ENCODE measurements at places on chromosomes 11 and 22.
A peak's percentile ranks its signal among the peaks of the same experiment; 100 is the strongest.

DNA sequence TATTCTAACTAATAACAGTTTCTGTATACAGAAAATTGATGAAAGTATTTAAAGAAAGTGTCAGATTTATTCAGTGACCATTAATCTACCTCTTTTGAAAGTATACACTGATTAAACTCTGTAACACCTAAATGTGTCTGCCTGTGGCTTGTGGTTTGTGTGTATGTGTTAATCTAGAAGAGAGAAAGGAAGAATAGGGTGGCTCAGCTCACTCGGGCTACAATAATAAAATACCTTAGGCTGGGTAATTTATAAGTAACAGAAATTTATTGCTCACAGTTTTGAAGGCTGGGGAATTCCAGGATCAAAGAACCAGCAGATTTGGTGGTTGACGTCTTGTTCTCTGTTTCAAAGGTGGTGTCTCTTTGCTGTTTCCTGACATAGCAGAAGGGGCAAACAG lies 13.6 kb upstream of the OR5AS1 start:
- DNase-seq: no peak

DNA sequence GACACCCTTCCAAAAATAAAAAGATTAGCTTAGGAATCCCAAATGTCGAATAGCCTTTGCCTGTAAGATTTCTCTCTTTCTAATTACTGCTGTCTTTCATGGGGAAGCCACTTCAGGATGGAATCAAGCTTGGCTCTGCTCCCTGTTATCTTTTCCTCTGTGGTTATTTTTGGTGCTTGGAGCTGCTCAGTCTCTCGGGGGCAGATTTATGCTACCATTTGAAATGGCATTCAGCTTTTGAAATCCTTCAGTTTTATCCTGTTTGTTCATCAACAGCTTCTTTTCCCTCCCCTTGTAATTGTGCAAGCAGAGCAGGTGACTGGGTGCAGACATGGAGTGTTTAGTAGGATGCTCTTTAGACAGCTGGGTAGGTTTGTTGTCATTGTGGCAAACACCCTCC lies 111.0 kb downstream of the DBX1 start:
- no peak for DNase-seq

DNA sequence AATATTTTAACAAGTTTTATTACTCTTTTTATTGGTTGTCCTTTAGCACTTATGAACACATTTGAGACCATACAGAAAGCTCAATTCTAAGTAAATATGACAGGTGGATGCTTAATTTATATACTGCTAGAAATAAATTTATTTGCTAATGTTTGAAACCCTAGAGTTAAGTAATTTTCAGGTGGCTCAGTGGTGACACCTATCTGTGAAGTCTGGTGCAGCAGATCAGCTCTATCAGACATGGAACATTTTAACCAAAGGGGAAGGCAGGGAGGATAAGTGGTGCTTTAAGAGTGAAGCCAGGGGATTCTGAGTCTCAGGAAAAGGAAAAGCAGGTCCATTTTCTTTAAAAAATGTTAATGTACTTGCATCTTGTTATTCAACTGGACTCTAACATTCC lies 175.8 kb downstream of the DSCAML1 start:
- peak; percentile 6 for DNase-seq

- DNase-seq: no peak
These were observed 1.2 kb downstream of the RAG2 start for GRCh38 chr11:36596880-36597279.

DNA sequence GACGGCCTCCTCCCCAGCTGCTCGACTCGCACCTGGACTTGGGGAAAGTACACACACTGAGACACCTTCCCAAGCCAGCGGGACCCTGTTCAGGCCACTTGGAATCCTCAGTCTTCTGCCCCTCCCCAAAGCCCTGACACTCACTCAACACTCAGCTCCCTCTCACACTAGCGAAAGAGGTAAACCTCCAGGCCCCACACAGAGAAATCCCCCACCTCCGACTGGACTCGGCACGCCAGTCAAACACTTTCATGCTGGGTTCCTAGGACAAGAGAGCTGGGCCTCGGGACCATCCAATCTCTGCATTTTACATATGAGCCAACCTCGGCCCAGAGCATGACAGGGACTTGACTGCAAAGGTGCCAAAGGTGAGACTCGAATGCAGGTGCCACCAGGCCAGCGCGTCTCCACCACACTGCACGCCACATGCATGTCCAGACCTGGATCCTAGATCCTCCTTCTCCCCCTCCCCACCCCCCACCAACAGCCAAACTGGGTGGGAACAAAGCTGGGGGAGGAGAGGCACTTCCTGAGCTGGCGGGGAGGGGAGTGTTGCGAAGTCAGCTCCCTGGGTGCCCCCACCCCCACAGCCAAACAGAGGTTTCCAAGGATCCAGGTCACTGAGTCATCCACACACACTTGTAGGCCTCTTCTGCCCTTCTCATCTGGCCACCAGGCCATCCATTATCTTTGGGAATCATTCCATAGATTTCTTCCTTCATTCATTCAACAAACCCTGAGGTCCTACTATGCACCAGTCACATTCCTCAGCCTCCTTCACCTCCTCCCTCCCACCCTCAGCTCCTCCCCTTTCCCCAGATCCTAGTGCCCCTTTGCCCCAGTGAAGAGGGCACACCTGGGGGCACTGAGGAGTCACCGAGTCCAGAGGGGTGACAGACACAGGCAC lies 10.7 kb upstream of the CD5 start:
- DNase-seq: no peak
